Effector CD4-positive, alpha-beta T cell (primary cell): ENCODE measurements at places on chromosomes 16 and 17.

DNA sequence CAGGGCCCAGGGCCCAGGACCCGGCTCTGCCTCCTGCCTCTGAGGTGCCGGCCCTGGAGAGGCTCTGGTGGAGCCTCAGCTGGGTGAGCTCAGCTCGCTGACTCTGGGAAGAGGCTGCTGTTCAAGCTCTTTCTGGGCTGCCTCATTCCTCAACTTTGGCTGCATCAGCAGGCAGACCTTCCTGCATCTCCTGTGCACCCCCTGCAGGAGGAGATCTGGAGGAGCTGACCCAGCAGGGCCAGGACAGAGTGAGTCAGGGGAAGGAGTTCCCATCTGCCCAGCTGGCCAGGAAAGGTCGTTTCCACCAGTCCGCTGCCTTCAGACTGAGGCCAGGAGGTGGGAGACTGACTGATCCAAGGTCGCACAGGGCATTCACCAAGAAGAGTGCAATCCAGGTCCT lies 10.7 kb downstream of the CRHR1 start:
- no peak for DNase-seq

DNA sequence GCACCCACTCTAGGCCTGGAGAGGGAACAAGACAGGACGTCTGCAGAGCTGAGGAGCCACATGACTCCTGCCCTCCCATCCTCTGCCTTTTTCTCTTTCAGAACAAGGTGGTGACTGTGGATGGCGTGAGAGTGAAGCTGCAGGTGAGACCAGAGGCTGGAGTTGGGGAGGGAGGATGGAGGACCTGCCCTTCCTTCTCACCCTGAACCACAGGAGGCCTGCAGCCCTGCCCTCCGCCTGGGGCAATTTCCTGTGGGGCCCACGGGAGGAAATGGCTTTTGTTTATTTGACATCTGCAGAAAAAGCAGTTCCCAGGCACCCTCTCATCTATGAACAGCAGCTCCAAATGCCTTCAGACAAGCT lies 5.1 kb downstream of the RAB37 start:
- DNase-seq, result no peak

- DNase-seq, result no peak
Observed at GRCh38 chr16:30669026-30669902, 11.0 kb downstream of the FBRS start.

DNA sequence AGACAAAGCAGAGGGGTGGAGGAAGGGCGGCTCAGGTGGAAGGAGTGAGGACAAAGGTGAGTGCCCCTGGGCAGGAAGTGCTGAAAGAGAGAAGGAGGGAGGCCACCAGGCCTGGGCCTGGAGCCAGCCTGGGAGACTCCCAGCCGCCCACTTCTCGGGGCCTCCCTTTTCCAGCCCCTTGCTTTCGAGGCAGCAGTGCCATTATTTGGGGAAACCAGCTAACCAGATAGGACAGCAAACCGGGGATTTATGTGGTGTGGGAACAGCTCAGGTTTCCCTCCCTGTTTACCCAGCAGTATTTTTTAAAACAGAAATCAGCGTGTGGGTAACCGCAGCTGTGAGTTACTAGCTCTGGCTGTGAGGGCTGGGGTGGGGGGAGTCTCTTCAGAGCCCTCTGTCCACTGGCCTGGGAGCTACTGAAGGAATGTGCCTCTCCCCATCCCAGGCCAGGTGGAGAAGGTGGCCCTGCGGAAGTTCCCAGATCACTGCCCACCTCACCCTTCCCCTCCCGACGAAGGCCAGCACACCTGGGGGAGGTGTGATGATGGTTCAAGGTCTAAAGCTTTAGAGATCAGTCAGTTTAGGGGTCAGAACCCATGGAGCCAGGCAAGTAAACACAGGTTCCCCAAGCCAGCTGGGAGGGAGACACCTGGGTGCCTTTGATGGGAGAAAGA lies 8.4 kb upstream of the MEOX1 start:
- no peak for DNase-seq
